ENCODE measurements at places on chromosomes 5 and 9.

DNA sequence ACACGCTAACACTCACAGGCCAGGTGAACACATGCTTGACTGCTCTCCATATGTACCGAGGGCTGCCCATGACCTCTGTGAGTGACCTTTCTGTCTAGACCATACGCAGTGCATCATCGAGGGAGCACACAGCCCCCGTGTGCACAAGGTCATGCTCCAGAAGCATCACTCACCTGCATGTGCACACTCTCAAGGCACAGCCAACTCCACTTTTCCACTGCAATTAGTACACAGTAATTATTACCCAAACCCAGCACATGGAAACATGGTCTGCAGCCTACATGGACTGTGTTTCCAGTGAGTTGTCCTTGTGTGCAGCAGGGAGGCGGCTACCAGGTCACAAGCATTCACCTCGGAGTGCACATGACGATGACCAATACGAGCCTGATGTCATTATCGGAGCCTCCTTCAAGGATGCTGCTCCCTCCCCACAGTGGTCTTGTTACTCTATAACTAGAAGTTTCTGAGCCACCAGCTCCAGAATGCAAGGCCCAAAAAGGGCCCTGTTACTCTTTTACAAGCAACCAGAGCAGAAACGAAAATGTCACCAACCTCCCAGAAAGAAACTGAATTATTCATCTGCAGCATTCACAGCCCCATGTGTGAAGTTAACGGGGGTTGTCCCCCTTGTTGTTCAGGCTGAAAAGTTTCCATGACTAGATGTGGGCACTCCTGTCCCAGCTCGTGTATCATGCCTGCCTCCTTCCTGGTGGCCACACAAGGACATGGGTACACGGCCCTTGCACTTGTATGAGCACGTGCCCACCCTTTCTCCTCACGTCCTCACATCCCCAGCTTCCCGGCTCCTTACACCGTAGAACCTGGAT lies 31.2 kb downstream of the SEMA4D start:
- DNase-seq: no peak

DNA sequence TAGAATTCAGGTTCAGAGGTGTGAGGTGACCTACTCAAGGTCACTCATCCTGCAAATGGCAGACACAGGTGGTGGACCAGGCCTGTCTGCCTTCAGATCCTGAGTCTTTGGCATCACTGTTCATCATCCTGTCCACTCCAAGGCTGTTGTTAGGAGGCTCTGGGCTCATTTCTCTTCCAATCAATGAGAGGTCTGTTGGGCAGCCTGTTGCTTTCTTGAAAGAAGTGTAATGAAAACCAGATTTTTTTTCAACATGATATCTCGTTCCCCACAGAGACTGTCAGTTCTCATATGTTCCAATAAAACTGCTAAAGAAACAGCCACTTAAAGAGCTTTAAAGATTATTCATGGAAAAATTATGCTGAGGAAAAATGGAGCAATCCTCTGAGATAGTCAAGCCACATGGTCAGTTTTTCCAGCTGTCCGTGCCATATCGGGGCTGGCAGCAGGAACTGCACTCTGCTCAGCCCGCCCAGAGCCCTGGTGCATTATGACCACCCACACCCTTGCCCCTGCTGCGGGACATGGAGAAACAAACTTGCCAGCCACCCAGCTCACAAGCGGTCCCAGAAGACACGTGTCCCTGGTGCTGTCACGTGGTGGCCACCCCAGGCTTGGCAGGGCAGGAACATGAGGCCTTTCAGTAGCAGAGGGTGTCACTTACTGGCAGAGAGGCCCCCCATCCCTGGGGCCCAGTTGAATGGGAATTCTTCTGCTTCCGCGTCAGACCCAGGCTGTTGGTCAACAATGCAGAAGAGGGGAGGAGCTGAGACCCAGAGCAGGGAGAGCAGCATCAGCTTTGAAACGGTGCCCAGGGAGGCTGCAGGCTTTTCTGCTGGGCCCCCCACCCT lies 63.7 kb upstream of the ANGPTL2 start:
- no peak for DNase-seq

DNA sequence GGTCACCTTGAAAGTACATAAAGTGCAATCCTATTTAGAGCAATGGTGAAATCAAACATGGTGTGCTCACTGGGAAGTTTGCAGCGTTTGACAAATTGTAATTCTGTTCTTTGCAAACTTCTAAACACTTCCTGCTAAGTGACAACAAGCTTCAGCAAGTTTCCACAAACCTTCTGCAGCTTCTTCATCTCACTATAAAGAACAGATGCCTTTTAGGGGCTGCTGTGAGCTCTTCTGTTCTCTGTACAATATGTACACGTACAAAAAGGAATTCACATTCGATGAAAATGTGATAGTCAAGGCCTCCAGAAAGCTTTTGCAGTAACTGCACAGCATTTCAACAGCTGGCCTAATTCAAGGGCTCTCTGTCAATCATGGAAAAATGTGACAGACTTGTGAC lies 543.1 kb downstream of the CETN3 start:
- no peak for DNase-seq

DNA sequence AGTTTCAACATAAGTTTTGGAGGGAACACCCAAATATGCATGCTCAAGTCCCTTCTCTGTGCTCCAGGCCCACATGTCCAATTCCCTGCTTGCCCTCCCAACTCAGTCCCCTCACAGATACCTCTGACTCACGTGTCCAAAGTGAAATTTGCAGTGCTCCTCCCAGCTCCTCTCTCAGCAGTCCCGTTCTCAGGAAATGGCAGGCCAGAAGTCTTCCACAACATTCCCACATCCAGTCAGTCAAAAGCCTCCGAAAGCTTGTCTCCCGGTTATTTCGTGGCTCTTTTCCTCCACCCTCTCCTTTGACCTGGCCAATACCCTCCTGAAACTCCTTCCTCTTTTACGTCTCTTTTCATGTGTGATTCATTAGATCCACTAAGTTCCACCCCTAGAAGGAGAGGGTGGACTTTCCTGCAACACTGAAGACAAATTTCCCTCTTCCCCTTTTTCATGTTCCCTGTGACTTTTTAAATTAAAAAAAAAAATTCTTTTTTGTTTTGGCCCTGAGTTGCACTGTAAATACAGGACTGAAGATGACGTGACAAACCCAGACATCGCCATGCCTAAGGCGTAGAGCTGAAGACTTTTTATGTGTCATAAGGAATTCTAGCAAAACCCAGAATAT lies 12.8 kb upstream of the MGAT1 start:
- DNase-seq: no peak

DNA sequence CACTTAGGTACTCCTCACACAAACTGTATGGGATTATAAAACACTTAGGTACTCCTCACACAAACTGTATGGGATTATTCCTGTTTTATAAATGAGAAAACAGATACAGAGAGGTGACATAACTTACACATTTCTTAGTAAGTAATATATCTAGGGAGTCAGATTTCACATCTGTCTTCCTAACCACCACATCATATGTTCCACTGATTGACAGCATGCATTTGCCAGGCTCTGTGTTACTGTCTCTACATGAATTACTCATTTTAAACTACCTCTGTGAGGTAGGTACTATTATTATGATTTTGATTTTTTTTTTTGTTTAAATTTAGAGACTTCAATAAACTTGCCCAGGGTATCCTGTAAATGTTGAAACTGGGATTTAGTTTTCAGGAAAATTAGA lies 232.7 kb downstream of the CCDC171 start:
- no peak for DNase-seq

DNA sequence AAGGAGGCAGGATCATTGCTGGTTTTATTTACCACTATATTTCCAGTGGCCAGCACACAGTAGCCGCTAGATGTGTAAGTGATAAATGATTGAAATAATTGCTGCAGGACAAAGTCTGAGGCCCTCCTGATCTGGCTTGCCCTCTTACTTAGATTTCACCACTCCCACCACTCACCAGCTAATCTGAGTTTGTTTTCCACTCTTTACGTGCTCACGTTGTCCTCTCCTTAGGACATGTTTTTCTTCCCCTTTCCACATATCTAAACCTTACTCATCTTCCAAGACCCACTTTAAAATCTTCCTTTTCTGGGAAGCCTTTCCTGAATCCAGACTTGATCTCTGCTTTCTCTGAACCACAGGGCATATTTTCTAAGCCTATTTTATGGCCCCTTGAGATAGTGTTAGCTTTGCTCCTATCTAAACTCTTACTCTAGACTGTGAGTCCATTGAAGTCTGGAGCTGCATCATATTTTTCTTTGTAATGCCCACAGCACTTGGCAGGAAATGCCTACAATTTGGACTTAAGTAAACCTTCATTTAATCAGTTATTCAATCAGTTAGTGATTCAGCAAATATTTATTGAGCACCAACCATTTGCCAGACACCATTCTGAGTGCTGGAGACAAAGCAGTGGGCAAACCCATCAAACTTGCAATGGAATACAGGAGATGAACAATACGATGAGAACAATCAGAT lies 2.4 kb downstream of the TLR4 start:
- DNase-seq: no peak

DNA sequence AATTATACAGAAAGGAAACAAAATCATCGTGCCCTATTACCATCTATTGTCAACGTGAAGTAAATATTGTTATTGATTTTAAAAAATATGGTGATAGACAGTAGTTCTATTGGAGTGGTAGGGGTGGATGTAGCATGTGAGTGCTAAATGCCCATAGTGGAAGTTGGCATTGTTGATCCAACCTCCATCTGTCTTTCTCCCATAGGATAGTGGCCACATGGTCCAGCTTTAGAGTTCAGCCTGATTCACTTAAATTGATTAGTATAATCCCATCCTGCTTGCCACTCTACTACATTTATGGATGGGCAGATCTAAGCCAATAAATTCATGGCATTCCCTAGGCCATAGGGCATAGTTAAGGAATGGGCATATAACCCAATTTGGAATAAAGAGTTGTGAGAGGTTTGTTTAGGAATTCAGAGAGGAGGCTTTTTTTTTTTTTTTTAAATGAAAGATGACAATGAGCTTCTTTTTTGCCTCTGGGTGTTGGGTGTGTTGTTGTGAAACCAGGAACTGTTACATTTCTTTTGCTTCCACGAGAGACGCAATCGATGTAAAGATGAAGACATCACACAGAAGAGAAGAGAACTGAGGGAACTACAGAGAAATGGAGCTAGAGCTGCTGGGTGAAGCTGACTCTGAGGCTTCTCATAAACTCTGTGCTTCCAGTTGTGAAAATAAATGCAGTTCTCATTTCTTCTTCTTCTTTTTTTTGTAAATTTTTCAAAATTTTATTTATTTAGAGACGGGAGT lies 12.5 kb upstream of the CHD1 start:
- DNase-seq: peak; percentile 54

- DNase-seq: no peak
These were observed 163.4 kb upstream of the DMAC1 start for GRCh38 chr9:7963026-7963425.

DNA sequence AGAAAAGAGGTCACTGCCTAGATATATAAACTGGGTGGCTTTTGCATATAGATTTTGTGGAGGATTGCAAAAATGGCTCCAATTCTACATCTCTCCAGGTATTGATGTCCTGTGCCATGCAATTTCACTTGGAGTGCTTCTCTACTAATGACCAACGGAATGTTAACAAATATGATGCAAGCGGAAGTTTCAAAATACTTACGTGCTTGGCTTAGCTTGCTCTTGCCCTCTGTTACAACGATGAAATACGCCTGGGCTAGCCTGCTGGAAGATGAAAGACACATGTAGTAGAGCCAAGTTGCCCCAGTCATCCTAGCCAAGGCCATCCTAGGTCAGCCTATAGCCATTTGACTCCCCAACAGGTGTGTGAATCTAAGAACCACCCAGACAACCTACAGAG lies 3.6 kb upstream of the POC5 start:
- DNase-seq: no peak

GRCh38 chr9:34499076-34499475 lies 23.7 kb downstream of the ENHO start:
- no peak for DNase-seq

DNA sequence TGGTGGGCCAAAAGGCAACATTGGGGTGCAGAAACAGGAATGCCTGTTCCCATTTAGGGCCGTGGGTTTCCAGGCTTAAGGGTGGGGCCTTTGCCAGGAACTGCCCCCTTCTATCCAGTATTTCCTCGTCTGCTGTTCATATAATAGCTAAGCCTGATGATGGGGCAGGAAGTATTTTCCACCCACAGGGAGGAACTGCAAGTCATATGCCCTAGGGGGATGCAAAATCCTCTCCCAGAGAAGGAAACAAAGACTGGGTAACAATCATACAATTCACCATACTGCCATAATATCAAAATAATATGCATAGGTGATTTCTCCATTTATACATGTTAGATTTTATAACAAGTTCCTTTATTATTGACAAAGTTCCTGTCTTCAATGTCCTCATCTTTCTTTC lies 20.5 kb upstream of the RPS23 start:
- DNase-seq: no peak

GRCh38 chr9:127595611-127596010 lies 16.5 kb upstream of the STXBP1 start:
- no peak for DNase-seq

- DNase-seq: no peak
These were observed 90.8 kb downstream of the CAAP1 start for GRCh38 chr9:26801772-26802171.

DNA sequence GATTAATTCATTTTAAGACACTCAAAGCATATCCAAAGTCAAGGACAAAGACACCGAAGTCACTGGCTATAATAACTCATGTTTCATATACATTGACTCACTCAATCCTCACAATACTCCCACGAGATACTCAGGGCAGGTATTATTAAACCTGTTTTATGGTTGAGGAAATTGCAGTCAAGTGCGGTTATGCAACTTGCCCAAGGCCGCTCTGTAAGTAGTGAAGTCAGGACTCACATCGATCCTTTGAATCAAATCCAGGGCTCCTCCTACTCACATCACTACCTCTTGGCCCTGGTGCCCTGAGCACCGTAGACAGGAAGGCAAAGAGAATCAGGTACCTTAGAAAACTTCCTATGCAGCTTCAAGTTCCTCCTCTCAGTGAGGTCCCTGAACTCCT lies 87.8 kb upstream of the APC start:
- DNase-seq: no peak

GRCh38 chr5:1322955-1323802 lies 21.7 kb downstream of the CLPTM1L start:
- no peak for DNase-seq

DNA sequence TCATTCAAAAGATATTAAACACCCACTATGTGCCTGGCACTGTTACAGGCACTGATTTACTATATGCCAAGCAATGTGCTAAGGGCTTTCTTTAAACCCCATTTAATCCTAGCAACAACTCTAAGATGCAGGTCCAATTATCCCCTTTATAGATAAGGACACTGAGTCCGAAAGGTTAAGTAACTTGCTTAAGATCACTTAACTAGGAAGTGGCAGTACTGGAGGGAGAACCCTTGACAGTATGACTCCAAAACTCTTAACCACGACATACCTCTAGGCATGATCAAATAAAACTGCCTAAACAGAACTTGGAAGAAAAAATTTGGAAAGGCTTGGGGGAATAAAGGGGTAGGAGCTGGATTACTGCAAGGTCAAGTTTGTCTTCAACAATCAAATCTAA lies 1.7 kb downstream of the RAB14 start:
- no peak for DNase-seq
